ENCODE measurements at places on chromosomes 3 and 15.

DNA sequence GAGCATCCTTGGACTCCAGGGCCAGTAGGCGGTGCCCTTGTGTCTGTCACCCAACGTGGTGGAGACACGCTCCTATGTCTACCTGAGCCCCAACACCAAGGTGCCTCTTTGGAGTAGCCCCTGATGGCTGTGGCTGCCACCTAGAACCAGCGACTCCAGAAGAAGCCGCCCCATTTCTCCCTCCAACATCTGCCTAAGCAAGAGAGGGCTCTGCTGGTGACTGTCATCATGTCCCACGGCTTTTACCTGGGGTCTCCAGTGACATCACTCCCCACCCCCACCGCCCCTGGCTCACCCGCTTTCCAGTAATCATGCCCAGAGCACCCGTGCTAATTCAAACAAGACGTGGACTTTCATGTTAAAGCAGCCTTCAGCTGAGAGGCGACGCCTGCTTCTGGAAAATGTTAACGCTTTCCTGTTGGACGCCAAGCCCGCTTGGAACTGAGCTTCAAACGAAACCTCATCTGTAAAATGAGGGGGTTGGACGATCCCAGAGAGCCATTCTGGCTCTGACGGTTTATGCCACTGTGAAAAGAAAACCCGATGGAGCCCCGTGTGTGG lies 57.0 kb downstream of the ISG20 start:
- no peak overlapping the region for H3K4me3 ChIP-seq
- no peak for DNase-seq
- H3K4me1 ChIP-seq = no peaks in the 10 kb centered on the region
- H3K27me3 ChIP-seq = peaks cover 44% of the 10 kb centered on the region

- peaks cover 13% of the 10 kb centered on the region for H3K4me1 ChIP-seq
- H3K36me3 ChIP-seq = peaks cover 3% of the 10 kb centered on the region
- H3K27ac ChIP-seq = no peak overlapping the region
- no peak for DNase-seq
Observed at GRCh38 chr3:58016710-58017109, 8.5 kb downstream of the FLNB start.

GRCh38 chr15:63686351-63686750 lies 89.2 kb downstream of the FBXL22 start:
- no peaks in the 10 kb centered on the region for H3K27me3 ChIP-seq
- DNase-seq = no peak
- no peaks in the 10 kb centered on the region for H3K4me1 ChIP-seq
- H3K36me3 ChIP-seq = peaks cover 25% of the 10 kb centered on the region

- no peak for DNase-seq
- H3K4me1 ChIP-seq = no peaks in the 10 kb centered on the region
- no peaks in the 10 kb centered on the region for H3K36me3 ChIP-seq
- no peak overlapping the region for H3K27ac ChIP-seq
- H3K27me3 ChIP-seq = no peaks in the 10 kb centered on the region
Observed at GRCh38 chr3:61983479-61983878, 389.9 kb downstream of the FEZF2 start.

Data from central memory CD8-positive, alpha-beta T cell (primary cell).